8988T (cell line): ENCODE measurements at places on chromosomes 6 and 20.

DNA sequence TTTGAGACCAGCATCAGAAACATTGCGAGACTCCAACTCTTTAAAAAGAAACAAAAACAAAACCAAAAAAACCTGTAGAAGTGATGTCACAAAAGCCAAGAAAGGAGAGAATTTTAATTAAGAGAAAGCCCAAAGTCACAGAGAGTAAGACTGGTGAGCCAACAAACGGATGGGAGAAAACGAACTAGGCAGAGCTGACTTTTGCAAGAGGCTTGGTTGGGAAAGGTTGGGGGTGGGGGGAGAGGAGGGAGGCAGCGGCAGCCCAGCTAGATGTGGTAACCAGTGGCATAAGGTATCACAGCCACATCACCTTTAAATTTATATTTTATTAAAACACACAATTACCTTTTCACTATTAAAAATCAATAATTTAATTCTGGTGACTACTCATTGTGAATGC, 23.5 kb downstream of the NOL7 start:
- DNase-seq = no peak

- no peak for DNase-seq
These were observed 1.9 kb downstream of the PPP1R18 start for GRCh38 chr6:30684386-30685156.

DNA sequence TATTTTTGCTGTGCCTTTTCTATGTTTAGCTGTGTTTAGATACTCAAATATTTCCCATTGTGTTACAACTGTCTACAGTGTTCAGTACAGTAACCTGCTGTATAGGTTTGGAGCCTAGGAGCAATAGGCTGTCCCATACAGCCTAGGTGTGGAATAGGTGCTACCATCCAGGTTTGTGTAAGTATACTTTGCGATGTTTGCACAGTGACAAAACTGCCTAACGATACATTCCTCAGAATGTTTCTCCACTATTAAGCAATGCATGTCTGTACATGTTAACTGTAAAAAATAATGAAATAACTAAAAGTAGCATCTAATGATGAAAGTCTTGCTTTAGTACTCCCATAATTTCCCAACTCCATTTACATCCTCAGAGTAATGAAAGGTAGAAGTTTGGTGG, 46.0 kb downstream of the SERAC1 start:
- DNase-seq = no peak

DNA sequence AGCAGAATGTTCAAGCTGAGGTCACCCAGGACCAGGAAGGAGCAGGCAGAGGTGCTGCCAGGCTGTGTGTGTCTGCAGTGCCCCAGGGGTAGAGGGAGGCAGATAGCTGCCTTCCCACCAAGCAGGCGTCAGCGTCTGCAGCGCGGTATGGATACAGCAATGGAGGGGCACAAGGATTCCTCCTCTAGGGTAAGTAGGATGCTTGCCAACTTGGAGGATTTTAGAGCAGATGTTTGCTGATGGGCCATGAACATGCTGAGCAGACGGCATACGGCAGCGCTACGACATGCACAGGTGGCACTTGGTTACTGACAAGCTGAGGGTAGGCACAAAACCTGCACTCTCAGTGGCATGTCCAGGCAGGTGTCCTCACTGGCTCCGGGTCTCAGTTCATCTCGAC, 48.1 kb downstream of the PSMG4 start:
- no peak for DNase-seq

GRCh38 chr6:108654465-108655106, 93.9 kb downstream of the FOXO3 start:
- no peak for DNase-seq

- no peak for DNase-seq
These were observed 295.0 kb downstream of the PKHD1 start for GRCh38 chr6:51792273-51793030.

DNA sequence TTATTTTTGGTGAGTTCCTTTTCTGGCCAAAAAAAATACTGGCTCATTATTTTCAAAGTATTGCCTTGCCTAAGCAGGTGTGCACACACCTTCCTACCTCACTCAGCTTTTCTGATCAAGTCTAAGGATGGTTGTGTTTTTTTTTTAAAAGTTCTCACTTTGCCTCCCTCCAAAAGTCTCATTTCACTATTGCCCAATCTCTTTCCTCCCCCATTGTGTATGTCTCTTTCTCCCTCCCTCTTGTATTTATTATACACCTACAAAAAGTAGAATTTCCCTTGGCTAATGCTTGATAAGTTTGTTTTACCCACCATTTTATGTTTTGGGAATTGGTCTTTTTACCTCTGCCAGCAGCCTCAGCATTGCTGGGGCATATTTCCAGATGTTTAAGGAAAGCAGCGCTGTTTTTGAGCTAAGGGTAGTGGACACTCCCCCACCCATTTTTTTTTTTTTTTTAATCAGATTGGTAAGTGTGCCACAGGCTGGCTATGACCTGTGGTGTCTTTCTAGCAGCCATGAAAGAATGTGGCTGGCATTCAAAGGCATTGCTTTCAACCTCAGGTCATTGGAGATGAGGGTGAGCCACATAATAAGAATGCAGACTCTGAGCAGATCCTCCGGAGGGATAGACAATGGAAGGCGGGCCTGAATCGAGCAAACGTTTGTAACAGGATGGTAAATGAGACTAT, 668.6 kb downstream of the UTRN start:
- no peak for DNase-seq

DNA sequence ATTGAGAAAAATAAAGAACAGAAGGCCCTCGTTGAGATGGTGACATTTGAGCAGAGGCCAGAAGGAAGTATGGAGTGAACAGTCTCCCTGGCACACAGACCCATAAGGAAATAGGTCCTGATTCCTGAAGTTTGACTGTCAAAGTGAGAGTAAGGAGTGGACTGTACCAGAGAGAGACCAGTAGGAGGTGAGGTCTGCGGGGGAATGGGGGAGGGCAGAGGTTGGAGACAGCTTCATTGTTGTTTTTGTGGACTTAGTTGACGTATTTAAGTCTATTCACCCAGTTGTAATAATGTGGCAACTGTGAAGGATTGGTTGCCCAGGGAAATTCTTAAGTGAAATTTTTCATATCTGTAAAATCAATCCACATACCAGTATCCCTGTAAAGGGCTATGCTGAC, 110.7 kb downstream of the TFAP2B start:
- DNase-seq = no peak

DNA sequence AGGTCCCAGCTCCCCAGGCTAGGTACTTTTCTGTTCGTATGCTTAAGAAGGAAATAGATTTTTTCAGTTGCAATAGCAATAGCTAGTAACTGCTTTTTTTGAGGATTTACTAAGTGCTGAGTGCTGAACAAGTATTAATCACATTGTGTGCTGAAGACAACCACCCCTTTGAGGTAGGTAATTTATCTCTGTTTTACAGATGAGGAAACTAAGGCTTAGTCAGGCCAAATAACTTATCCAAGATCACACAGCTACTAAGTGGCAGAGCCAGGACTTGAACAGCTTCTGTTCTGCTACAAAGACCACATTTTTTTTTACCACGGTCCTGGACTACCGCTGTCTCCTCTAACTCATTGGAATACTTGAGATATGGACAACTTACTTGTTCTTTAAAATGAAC, 39.8 kb downstream of the LRRN4 start:
- DNase-seq = no peak

- DNase-seq = peak; percentile 95
These were observed at the start of gene RBM38 for GRCh38 chr20:57390604-57391438. RBM38 (plus strand) TSS chr20:57391396; CDS start chr20:57391582, 186 bp downstream.

- no peak for DNase-seq
These were observed 2.6 kb downstream of the NSFL1C start for GRCh38 chr20:1463971-1464570.

GRCh38 chr20:8433291-8433690, 301.2 kb downstream of the PLCB1 start:
- DNase-seq = no peak

DNA sequence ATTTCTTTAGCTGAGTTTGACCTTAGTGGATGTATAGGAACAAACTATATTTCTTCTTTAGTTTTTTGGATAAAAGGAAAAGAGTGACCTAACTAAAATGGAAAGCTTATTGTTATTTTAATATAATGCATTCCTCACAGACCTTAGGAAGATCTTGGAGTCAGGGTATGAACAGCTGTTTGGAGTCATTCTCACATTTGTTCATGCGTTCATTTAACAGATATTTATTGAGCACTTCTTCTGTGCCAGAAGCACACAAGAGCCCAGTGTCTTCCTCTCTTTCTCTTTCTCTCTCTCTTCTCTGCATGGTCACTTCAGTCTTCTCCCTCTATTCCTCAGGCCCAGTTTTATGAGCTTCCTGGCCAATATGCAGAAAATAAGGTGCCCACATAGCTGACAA, 744.0 kb upstream of the MAP3K7 start:
- DNase-seq = no peak

DNA sequence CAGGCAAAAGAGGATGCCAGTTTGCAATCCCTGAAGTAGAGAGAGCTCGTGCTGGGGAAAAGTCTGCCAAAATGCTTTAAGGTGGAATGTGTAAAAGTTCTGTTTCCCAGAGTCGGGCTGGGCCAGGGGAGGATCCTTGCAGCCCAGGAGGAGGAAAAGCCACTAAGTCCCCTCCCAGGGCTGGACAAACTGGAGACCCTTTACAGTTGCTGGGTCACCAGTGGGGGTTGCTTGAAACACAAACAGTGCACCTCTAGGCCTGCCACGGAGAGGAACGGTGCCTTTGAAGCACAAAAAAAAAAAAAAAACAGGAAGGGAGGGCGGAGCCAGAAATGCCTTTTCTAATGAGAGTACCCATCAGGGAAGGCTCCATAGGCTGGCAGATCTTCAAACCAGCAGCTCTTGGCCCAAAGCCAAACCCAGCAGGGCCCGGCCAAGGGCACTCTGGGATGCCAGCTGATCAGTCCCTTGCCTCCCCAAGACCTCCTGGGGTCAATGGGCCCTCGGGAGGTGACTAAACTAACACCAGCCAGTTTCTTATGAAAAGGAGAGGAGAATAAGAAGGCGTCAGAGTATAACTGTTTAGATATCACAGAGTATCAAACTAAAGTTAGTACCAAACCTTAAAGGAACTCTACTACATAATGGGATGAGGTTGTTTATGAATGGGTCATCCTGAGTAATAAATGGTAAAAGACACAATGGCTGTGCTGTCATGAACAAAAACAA, 23.7 kb downstream of the HLA-A start:
- no peak for DNase-seq

GRCh38 chr6:75608956-75609533, 7.4 kb downstream of the SENP6 start:
- DNase-seq = no peak
